Frontal cortex (tissue), 4 donors: ENCODE measurements at places on chromosomes 1 and 21. TPM values are rescaled to one million over a fixed set of nuclear protein-coding genes. Genes with fewer than 3 reads are reported as not detected.

DNA sequence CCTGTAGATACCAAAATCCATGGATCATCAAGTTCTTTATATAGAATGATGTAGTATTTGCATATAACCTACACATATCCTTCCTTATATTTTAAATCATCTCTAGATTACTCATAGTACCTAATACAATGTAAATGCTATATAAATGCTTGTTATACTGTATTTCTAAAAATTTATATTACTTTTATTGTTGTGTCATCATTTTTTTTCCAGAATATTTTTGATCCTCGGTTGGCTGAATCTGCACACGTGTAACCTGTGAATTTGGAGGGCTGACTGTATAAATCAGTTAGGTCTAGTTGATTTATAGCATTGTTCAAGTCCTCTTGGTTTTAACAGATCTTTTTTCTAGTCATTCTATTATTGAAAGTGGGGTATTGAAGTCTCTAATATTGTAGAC lies 23.3 kb downstream of the OBSCN start:
- DNase-seq: no peak

DNA sequence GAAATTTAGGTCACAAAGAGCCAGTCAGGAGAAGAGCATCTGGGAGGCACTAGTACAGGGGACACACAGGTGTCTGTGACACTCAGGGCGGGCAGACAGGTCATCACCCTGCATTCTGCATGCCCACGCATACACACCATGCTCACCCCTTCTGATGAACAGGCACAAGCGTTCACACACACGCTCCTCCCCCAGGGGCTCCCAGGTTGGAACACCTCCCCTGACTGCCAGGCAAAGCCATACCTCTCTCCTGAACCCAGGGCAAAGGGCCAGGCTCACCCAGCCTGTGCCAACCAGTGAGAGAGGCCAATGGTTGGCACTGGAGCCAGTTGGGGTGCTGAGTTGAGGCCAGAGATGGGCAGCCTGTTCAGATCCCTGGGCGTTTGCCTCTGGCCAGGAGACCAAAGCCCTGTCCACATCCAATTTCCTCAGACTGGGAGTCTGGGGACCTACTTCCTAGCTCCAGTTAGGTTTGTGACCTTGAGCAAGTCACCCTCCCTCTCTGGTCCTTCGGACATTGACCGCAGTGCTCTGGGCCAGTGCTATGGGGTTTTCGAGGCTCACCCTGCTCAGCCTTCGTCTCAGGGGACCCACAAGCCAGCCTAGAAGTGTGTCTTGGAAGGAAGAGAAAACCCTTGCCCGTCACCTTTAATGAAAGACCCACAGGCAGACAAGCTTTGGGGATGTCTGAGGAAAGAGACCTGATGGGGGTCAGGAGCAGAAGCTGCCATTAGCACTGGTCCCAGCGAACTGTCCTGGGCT lies 5.8 kb upstream of the LAD1 start:
- DNase-seq: no peak

DNA sequence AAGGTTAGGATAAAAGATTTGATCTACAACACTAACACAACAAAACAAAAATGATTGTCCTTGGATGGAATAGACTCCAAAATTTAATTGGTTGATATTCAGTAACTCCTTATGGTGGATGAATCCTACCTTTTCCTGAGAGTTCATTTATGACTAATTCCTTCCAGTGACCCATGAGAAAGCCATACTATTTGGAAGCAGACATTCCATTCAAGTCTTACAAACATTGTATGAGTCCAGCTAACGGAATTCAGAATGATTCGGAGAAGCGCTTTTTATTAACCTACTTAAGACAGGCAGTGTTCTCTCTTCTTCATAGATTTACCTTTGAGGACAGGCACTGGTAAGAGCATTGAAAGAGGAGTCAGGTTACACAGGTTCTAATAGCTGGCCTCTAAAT lies 155.6 kb upstream of the ZNF648 start:
- DNase-seq: no peak

DNA sequence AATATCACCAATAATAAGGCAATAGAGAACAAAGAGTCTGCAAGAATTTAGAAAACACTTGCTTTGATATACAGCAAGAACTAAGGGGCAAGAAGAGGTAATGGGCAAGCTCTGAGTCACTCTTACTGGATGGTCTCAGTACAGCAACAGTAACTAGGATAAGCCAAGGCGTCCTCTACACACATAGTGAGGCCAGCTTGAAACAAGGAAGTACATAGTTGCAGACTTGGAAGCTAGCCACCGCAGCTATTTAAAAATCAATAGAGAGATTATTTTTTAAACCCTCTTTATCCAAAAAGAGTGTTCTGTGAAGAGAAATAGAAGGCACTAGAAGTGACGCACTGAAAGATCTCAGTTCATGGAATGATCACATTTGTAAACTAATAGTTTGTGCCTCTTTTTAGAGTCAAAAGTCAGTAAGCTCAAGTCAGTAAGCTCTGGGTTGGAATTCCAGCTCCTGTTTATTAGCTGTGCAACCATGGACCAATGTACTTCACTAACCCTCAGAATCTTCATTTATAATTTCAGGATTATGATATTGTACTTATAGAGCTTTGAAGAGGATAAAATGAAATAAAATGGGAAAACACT lies 118.6 kb downstream of the AKT3 start:
- peak; percentile 33 for DNase-seq

GRCh38 chr1:210262897-210263272 lies 30.3 kb downstream of the SERTAD4 start:
- DNase-seq: no peak

DNA sequence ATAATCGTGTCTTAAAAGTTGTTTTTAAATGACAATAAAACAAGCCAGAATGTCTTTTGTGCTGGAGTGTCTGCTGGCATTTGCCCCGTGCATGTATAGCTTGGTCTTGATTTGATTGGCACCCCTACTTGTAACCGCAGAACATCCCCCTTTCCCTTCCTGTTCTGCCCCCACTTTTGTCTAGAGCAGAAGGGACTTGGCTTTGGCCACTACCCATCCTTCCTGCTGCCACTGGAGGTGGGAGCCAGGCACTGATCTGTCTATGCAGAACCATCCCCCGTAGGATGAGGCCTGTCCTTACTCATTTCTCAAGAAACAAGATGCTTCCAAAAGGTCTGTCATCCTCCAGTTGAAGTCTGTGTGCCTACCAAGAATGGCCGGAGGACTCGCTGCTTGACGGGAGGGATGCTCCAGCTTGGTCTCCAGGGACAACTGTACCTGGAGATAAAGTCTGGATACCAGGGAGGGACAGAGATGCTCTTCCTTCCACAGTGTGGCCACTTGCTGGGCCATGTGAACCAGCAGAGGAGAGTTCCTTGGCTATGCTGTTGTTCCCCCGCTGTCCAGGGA lies 1.1 kb upstream of the SLC27A3 start:
- DNase-seq: no peak

GRCh38 chr21:37451446-37451845 lies 84.9 kb downstream of the DYRK1A start:
- DNase-seq: no peak

- DNase-seq: no peak
These were observed 358.1 kb downstream of the LRRIQ3 start for GRCh38 chr1:73839922-73840321.

DNA sequence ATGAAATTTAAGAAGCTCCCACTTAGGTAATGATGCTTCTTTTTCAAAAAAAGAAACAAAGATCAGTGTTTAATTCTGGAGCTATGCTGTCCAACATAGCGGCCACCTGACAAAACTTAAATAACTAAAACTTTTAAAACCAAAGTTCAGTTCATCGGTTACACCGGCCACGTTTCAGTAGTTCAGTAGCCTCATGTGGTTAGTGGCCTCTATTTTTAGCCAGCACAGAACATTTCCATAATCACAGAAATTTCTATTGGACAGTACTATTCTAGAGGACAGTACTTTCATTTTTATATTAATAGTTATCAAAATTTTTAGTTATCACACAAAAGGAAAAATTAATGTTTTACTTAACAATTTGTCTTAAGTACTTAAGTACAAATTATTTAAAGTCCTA lies 141.0 kb downstream of the USP25 start:
- DNase-seq: no peak

DNA sequence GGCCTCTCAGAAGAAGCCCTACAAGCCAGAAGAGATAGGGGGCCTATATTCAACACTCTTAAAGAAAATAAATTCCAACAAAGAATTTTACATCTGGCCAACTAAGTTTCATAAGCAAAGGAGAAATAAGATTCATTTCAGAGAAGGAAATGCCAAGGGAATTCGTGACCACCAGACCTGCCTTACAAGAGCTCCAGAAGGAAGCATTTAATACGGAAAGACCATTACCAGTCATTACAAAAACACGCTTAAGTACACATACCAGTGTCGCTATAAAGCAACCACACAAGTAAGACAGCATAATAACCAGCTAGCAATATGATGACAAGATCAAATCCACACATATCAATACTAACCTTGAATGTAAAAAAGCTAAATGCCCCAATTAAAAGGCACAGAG lies 704.9 kb upstream of the CHRM3 start:
- no peak for DNase-seq

DNA sequence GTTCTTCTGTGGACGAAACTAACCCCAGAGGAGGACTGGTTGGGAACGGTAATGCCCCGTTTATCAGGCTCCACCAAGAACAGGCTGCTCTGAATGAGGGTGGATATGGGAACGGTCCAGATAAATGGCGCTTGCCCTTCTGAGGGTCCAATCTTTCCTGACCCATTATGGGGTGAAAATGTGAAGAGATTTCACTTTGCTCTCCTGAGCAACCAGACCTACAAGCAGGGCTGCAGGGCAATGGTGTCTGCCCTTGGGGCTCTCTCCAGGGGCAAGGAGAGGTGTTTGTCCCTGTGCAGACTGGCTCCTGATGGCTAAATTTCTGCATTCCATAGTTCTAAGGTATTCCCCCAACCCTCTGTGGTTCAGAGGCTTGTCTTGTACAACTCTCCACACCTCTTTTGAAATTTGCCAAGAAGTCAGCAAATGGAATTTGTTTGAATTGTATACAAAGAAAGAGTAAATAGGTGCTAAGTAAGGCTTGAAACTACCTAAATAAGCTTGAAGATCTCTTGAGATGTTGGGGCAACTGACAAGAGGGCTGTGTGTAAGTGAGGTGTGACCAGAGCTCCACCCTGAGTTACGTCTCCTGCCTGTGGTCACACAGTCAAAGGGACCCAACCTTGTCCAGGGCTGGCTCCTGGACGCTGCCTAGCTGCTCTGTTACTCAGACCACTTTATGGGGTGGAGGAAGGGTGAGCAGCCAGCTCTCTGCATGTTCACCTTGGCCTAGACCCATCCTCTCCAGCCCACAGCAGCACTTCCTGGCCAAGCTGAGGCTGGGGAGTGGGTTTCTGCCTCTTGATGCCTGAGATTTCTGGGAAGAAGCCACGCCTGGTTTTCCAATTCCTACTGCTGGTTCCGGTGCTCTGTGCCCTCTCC lies 24.8 kb downstream of the SLC2A1 start:
- no peak for DNase-seq

- no peak for DNase-seq
These were observed 20.9 kb upstream of the MAN1A2 start for GRCh38 chr1:117346206-117346928.

GRCh38 chr1:35615440-35615839 lies 25.9 kb downstream of the PSMB2 start:
- no peak for DNase-seq

- DNase-seq: no peak
These were observed 31.2 kb upstream of the IFNAR2 start for GRCh38 chr21:33198346-33199099.

DNA sequence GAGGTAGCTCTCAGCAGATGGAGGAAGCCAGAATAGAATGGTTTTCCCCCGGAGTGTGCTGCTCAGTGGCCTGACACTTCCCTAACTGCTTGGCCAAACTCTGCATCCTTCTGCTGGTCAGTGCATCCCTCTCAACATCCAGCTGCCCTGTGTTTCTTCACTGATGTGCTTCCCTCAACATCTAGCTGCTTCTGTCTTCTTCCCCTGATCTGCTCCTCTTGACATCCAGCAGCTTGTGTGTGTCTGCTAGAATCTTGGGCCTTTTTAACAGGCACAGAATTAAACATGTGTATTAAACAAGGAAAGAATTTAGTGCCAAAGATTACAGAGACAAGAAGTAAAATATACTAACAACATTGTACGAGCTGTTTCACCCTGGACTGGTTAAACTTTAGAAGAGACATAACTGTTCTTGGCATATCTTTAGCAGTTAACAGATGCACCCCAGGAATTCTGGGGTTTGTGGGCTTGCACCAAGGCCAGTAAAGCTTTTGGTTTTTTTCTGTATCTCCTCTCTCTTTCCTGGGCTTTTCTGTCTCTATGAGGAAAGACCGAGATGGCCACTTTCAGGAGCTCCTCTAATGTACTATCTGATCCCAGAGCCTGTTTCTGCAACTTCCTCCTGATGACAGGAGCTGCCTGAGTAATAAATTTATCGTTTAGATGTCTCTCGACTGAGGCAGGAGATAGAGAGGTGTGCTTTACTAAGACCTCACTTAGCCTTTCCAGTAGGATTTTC lies 34.8 kb upstream of the HSD3B1 start:
- DNase-seq: no peak

DNA sequence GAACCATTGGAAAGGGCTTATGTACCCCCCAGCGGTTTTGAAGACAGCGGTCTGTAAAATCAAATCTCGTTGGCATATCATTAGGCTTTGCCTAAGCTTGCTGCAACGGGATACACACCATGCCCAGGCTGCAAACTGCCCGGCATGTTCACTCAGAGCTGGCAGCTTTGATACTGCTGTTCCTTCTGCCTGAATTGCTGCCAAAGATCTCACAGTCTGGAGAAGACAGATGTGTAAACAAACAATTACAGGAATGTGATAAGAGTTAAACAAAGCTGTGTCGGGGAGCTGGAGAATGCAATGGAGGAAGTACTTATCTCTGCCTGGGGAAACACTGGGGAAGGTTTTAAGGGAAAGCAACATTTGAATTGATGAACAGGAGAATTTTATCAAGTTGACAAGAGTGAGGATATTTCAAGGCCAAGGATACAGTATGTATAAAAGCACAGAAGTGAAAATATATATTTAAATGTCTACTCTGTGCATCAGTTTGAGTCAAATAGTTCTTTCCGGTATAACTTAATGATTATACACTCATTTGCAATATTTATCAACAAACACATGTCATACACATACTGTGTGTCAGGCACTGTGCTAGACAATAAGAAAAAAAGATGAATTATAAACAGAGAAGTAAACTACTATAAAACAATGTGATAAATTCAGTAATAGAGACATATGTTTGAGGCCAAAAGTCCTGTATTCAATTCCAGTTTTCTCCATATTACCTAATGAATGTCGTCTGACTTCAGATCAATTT lies 29.9 kb downstream of the CHML start:
- no peak for DNase-seq

DNA sequence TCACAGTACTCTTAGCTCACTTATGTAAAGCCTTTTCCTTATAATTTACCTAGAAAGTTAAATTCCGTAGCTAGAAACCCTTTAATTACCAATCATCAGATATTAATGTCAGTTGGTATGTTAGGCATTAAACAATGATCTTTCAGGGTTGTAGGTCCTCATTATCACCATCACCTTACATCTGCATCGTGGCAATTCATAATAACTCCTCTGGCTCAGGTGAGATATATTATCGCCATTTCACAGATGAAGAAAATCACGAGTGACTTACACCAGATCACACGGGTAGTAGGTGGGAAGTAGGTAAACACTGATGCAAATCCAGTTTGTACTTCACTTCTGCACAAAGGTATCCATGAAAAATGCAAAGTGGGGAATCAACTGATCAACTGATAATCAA lies 639 bp downstream of the NUP133 start:
- no peak for DNase-seq

- no peak for DNase-seq
These were observed 464.3 kb upstream of the DEPDC1 start for GRCh38 chr1:68961143-68961542.

GRCh38 chr1:200233393-200233792 lies 176.4 kb downstream of the ZNF281 start:
- no peak for DNase-seq

Gene ZBTB8A
- 43.2 TPM for total RNA-seq

Gene SNIP1
- total RNA-seq: 29.8 TPM

Gene TTC22
- total RNA-seq: under 0.01 TPM

Gene GABRD
- 2.0 TPM for total RNA-seq

Gene TRAPPC10
- total RNA-seq: 15.1 TPM
